ENCODE measurements at places on chromosomes 13 and 19.

GRCh38 chr19:39768334-39768733 lies 10.3 kb upstream of the LEUTX start:
- no peak for DNase-seq

DNA sequence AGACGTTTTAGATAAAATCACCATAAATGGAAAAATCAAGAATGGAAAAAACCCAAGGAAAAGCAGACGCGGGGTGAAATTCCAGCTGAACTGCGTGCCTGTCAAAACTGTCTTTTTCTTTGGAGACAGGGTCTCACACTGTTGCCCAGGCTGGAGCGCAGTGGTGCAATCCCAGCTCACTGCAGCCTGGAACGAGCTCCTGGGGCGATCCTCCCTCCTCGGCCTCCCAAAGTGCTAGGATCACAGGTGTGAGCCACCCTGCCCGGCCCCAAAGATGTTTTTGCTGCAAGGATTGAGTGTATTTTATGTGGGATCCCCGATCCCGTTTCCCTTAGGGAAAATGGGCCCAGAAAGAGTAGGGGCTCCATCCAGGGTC lies 875 bp upstream of the PEAK3 start:
- DNase-seq: no peak

DNA sequence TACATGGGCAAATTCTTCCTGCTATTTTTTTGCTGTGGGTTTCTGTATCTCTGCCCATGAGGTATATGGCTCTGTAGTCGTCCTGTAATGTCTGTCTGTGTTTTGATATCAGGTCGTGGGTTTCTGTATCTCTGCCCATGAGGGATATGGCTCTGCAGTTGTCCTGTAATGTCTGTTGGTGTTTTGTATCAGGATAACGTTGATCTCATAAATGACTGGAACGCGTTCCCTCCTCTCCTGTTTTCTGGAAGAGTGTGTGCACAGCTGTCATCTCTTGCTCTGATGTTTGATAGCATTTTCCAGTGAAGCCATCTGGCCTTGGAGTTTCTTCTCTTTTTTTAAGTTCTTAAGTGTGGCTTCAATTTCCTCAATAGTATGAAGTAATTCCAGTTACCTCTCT lies 57.2 kb downstream of the SOX1 start:
- DNase-seq: no peak

DNA sequence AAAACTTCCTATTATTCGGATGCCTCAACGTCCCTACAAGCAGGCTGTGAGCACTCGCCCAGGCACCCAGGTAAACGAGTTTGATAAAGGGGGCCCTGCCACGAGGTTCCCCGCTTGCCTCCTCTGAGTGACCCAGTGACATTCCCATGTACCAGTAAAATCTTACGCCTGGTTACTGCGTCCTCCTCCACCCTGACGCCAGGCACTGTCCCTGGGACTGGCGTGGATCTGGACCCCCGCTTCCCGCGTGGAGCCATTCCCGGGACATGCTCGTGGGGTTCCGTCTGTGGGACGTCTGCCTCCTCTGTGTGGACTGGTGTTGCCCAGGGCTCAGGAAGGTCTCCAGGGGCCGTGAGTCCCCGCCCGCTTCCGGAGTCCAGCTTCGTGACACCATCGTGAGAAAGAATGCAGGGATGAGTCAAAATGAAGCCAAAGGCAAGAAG lies 407 bp upstream of the ZNF550 start:
- peak; percentile 28 for DNase-seq
